ENCODE measurements at places on chromosomes 3 and 15. TPM values are rescaled to one million over a fixed set of nuclear protein-coding genes. Genes with fewer than 3 reads are reported as not detected.
A peak's percentile ranks its signal among the peaks of the same experiment; 100 is the strongest.

The AHSG gene
- 0.61 TPM for polyA plus RNA-seq

- DNase-seq = no peak
Measured at GRCh38 chr3:149369991-149370866, 7.2 kb downstream of the TM4SF1 start.

DNA sequence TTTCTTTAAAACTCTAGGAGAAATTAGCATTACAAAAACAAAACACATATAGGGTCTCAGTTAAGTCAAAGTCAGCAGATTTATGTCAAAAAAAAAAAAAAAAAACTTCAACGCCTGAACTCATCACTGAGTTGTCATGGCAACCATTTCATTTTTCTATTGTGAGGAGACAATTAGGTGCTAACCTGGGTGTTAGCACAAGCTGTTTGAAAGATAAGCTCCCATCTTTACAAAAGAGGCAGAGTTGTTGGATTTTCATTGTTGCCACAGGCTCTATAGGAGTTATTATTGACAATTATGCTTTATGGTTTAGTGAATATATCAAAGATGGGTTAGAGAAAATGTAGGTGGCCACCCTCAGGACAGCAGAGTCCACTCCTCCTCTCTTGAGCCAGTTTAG lies 806.9 kb downstream of the GRM7 start:
- DNase-seq = no peak

- no peak for DNase-seq
Measured at GRCh38 chr15:28978011-28978378, 92.2 kb downstream of the APBA2 start.

- DNase-seq = peak; percentile 48
Measured at GRCh38 chr3:2274526-2274925, 175.9 kb downstream of the CNTN4 start.

Data from renal pelvis (tissue), 12 donors.